ENCODE measurements at places on chromosomes 12 and 14.

- no peak for DNase-seq
Observed at GRCh38 chr14:105925615-105926372, 399.4 kb downstream of the TMEM121 start.

DNA sequence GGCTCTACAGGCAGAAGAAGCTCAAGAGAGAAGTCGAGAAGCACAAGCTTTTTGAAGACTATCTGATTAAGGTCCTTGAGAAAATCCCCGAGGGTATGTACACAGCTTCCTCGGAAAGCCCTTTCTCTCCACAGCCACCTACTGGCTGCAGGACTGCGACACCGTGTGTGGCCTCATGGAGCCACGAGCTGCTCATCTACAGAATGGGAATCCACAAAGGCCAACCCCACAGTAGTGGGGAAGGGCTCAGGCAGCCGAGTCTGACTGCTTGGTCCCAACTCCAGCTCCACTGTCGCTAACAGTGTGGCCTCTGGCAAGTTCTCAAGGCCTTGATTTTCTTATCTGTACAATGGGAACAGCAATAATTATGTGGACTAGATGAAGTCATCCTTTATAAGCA, 2.5 kb downstream of the CCDC197 start:
- DNase-seq = peak; percentile 17

GRCh38 chr14:48582938-48583337, 907.5 kb upstream of the MDGA2 start:
- no peak for DNase-seq

- DNase-seq = no peak
Observed at GRCh38 chr12:103801709-103802585, 39.1 kb downstream of the NT5DC3 start.

- no peak for DNase-seq
Observed at GRCh38 chr12:49930515-49931288, 19.8 kb upstream of the AQP2 start.

GRCh38 chr14:91968280-91968679, 20.8 kb upstream of the FBLN5 start:
- DNase-seq = no peak

- peak; percentile 70 for DNase-seq
Observed at GRCh38 chr12:64696080-64696741, 63.0 kb downstream of the GNS start.

DNA sequence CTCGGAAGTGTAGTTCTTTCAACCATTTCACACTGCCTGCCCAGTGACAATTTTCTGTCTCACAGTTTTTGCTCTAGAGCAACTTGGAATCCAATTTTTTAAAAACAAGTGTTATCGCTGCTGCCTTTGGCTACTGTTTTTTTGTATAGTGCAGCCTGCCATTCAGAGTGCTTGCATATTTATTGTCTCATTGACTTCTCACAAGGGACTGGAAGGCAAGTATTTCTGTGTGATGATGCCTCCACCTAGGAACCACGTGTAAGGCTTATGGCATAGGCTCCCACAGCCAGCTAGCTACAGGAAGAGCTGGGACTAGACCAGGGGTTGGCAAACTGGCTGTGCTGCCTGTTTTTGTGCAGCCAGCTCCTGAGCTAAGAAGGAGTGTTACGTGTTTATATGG, 903 bp downstream of the PARPBP start:
- peak; percentile 68 for DNase-seq

DNA sequence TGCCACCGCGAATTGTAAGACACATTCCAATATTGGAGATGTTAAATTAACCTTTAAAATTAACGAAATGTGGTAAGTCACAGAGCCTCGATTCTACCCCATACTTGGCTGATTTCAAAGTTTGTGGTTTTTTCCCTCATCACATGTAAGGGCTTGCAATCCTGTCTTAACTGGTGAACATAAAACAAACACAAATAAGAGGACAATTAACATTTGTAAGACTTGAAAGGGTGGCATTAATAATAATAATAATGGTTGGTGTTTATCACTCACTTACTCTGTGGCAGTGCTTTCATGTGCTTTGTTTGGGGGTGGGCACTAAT, 26.6 kb downstream of the PPFIBP1 start:
- no peak for DNase-seq

- DNase-seq = no peak
Observed at GRCh38 chr14:77659831-77660230, 43.4 kb upstream of the SPTLC2 start.

DNA sequence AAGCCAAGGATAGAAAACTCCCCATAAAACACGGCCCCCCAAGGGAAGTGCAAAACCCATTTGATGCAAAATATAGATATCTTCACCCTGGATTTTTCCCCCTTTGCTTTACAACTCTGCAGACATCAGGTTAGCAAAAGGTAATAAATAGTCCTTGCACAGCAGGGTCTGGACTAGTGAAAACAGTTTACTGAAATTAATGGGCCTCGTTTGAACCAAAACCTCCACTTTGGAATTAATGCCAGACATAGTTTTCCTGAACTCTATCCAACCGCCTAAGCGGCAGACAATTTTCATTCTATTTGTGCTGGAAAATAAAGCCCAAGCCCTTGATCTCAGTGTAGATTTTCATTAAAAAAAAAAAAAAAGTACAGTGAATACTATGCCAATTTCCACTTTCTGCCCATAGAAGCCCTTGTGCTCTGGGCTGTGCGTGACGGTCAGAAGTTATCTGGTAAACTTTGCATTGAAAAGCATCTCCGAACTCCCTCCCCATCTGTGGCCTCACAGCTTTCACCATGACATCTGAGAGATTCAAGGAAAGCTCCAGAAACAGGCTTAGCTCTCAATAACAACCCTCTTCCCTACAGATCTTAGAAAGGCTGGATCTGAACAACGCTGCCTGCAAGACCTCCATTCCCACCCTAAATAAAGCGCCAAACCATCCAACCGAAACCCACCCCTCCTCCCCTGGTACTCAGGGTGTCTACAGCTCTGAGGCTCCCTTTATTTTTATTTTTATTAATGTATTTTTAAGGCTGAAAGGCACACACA, 11.0 kb upstream of the IRF2BPL start:
- peak; percentile 82 for DNase-seq

GRCh38 chr12:51972422-51972812, 20.9 kb downstream of the ACVR1B start:
- DNase-seq = no peak
